ENCODE measurements at places on chromosomes 6 and 20.

DNA sequence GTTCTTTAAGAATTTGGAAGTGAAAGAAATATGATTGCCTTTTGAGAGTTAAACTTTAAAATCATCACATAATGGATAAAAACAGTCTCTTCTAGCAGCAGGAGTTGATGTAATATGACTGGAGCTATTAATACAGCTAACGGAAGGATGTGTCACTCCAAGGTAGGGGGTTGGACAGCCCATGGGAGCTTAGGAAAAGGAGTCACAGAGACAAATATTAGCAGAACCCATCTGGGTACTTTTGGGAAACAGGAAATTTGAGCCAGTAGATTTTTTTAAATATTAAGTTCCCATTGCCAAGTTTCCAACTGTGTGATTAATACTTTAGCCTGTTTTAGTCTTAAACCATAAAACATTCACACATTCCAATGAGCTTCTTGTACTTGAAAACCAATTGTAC, 164.7 kb upstream of the RIMS1 start:
- no peak overlapping the region for H3K4me3 ChIP-seq
- no peaks in the 10 kb centered on the region for H3K36me3 ChIP-seq
- DNase-seq: no peak
- no peaks in the 10 kb centered on the region for H3K27me3 ChIP-seq
- no peak overlapping the region for H3K27ac ChIP-seq
- H3K4me1 ChIP-seq: no peaks in the 10 kb centered on the region

DNA sequence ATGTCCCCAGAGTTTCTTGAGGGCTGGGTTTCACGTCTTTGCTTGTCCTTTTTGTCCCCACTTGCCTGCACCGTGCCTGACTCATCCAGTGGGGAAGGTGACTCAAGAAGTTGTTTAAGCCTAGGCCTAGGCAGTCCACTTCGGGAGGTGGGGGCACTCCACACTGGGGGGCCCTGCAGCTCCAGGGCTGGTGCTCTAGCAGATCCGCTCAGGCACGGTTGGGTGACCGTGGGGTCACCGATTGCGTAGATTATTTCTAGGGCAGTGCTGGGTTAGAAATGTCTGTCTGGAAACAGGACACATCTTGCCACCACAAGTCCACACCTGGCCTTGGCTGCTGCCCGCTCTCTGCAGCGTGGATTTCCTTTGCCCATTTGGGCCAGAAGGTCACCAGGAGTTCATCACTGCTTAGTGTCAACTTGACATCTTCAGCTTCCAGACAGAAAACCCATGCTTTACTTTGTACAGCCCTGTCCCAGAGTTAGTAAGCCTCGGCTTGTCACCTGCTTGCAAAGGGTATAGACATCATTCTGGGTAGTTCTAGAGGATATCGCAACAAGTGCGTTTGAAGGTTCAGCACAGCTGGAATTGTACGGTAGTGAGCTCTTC, 13.6 kb upstream of the C20orf144 start:
- H3K4me3 ChIP-seq: no peak overlapping the region
- H3K27ac ChIP-seq: peak overlapping the region; percentile 42
- no peaks in the 10 kb centered on the region for H3K27me3 ChIP-seq
- peaks cover 8% of the 10 kb centered on the region for H3K4me1 ChIP-seq
- H3K36me3 ChIP-seq: peaks cover 9% of the 10 kb centered on the region

- no peak overlapping the region for H3K27ac ChIP-seq
- no peaks in the 10 kb centered on the region for H3K4me1 ChIP-seq
- no peaks in the 10 kb centered on the region for H3K36me3 ChIP-seq
- no peak overlapping the region for H3K4me3 ChIP-seq
- no peak for DNase-seq
Observed at GRCh38 chr6:93177438-93177837, 241.9 kb downstream of the EPHA7 start.

DNA sequence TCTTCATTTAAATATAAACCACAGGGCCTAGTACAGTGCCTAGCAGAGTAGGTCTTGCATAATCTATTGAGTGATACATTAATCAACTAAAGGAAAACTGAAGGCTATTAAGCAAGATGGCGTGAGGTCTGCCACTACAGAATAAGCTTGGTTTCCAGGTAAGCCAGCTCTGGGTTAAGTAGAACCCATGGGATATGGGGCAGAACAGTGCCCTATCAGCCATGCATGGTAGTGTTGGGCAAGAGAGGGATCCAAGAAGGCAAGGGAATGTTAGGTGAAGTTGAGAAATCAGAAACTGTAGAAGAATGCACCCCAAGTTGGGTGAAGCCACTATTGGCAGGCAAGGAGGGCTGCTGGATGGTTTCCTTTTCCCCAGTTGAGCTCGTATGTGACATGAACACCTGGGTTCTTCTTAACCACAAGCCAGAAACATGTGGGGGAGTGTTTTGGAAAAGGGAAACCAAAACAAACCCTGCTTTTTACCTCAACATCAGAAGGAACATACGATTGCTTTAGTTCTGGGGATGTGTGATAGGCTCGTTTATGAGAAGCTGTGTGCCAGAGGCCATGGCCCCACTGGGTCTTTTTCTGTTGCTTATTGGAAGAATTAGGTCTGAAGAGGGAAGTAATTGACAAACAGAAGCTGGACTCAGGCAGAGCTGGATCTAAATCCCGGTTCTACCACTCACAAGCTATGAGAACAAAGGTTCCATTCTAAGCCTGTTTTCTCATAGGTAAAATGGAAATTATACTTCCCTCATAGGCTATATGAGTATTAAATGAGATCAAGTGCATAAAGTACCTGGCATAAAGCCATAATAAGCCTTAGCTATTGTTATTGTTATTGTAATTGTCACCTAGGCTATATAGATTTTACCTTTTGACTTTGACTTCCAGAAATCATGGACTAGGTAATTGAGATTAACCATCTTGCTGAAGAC, 33.5 kb downstream of the NEDD9 start:
- H3K27me3 ChIP-seq: no peaks in the 10 kb centered on the region
- peak overlapping the region; percentile 78 for H3K4me3 ChIP-seq
- peaks cover 73% of the 10 kb centered on the region for H3K36me3 ChIP-seq
- DNase-seq: peak; percentile 51
- H3K4me1 ChIP-seq: peaks cover 66% of the 10 kb centered on the region
- peak overlapping the region; percentile 96 for H3K27ac ChIP-seq

DNA sequence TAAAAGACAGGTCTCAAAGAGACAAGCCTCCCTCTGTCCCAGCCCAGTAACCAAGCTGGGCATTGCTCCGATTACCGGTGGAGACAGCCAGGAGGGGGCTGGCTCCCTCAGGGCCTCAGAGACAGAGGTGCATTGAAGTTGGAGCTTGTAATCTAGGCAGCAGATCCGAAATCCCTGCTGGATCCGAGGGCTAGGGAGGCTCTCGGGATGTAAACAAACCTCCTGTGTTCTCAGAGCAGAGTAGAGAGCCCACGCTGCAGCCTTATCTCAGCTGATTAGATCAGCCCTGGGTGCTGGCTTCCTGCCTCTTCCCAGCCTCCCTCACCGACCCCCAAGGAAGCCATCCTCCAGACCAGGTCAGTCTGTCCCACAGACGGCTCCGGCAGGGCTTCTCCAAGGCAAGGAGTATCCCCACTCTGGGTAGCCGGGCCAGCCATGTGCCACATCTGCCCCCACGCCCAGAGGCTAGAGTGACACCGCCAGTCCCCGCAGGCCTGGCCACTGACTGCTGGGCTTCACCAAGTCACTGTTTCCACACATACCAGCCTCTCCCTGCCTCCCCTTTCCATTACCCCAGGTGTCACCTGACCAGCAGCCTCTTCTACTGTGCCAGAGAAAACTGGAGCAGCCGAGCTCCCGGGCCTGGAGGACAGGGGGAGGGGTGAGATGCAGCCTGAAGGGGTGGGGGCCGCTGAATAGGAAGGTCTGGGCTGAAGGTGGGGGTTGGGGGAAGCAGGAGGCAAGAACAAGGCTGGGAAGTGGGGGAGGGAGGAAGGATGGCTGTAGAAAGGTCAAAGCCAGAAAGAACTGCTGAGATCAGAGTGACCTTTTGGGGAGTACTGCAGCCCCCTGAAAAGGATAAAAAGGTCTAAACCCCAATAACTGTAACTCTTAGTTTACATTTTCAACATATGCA, 6.0 kb downstream of the SDC4 start:
- no peak overlapping the region for H3K27ac ChIP-seq
- no peak overlapping the region for H3K4me3 ChIP-seq
- H3K4me1 ChIP-seq: peaks cover 15% of the 10 kb centered on the region

- no peak overlapping the region for H3K4me3 ChIP-seq
- no peaks in the 10 kb centered on the region for H3K4me1 ChIP-seq
- H3K27ac ChIP-seq: no peak overlapping the region
- no peaks in the 10 kb centered on the region for H3K27me3 ChIP-seq
Observed at GRCh38 chr6:163904186-163904585, 489.7 kb downstream of the QKI start.
